ENCODE measurements at places on chromosomes 5 and 9.

DNA sequence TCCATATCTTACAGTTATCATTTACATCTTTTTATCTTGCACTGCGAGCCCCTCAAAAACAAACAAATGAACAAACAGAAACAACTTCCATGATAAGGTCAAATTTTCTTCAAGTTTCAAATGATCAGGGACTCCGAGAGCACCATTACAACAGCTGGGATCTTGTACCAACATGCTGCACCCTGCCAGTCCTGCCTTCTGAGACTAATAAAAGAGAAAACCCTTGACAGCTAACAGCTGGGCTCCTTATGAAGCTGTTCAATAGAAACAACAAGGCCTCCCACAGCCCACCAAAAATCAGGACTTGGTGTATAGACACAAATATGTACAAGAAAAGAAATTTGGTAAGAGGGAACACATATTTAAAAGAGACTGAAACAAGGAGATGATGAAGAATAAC is 985.3 kb upstream of the DMAC1 start:
- DNase-seq, result no peak

- no peak for DNase-seq
These were observed 41.0 kb upstream of the ANGPTL2 start for GRCh38 chr9:127163409-127163808.

DNA sequence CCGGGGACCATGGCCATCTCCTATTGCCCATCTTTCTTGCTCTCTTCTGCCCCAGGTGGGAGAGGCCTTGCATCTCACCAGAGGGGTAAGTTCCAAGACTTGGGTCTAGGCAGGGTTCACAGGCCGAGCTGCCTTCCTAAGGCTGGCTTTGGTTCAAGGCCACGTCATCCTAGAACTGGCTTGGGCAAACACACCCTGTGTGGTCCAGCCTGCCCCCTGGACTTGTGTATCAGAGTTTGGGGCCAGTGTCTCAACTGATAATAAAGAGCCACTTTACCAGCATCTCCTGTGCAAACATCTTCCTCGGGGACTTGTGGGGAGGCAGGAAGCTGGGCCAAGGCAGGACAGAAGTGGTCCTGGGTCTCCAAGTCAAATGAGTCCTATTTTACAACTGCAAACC is 17.8 kb downstream of the BOD1 start:
- no peak for DNase-seq

GRCh38 chr9:85909390-85909789 is 31.6 kb upstream of the NAA35 start:
- DNase-seq, result no peak

GRCh38 chr9:108859459-108860114 is 2.5 kb upstream of the ACTL7A start:
- DNase-seq, result no peak

GRCh38 chr9:102354041-102354440 is 615.6 kb upstream of the GRIN3A start:
- DNase-seq, result no peak

- no peak for DNase-seq
These were observed 282.6 kb upstream of the SMC2 start for GRCh38 chr9:103811462-103811861.

GRCh38 chr9:69001921-69002320 is 12.0 kb downstream of the PRKACG start:
- no peak for DNase-seq

DNA sequence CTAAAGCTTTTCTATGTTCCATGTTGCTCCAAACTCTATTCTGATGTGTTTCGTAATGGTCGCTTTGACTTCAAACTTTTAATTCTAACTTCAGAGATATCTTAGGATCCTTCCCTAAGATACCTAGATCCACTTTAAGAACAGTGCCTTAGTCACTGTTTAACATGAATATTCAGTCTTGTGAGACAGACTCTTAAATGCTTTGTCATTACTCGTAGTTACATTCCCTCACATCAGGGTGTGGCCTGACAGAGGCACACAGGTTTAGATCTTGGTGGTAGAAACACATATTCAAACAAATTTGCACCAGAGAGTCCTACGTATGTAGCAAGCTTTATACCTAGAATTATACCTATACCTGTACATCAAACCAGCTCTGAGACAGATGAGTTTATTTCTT is 687.0 kb upstream of the C9orf72 start:
- DNase-seq, result no peak

GRCh38 chr9:111916234-111916645 is 19.6 kb downstream of the UGCG start:
- DNase-seq, result no peak

GRCh38 chr5:19928562-19929421 is 59.2 kb downstream of the CDH18 start:
- no peak for DNase-seq

DNA sequence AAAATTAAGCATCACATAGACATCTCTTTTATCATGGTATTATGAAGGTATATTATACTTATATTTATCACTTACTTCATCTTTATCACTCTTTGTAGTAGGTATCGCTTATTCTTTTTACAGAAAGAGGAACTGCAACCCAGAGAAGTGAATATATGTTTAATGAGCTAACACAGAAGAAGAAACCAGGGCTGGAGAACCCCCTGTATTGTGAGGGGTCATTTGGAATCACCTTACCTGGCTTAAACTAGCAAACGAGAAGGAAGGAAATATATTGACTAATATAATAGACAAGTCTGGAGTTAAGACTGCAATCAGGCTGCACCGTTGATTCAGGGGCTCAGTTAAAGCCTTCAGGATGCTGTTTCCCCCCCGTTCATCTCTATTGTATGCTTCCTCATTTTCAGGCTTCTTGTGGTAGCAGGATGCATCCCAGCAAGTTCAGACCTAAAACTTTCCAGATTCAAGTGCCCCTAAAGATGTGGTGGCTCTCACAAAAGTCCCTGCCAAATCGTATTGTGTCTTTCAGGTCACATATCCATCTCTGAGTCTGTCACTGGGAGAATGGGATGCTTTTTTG is 146.4 kb downstream of the GCNT1 start:
- DNase-seq, result no peak

GRCh38 chr5:66945389-66946349 is 250.9 kb downstream of the CD180 start:
- DNase-seq, result no peak

Measured in neuronal stem cell (in vitro differentiated cells).